Bronchial smooth muscle cell (primary cell): ENCODE measurements at places on chromosomes 13 and 19. TPM values are rescaled to one million over a fixed set of nuclear protein-coding genes. Genes with fewer than 3 reads are reported as not detected.

PCP2 gene
- total RNA-seq, result not detected in 2 replicates

SIGLEC12 gene
- not detected in 2 replicates for total RNA-seq

GPR12 gene
- not detected in 2 replicates for total RNA-seq

PDCD5 gene
- 96.3 and 112 TPM in 2 replicates for total RNA-seq

TMIGD2 gene
- not detected in 2 replicates for total RNA-seq

CFAP97D2 gene
- not detected in 2 replicates for total RNA-seq

PRX gene
- total RNA-seq, result 1.9 and 2.2 TPM in 2 replicates

CEACAM19 gene
- total RNA-seq, result 0.26 and 0.95 TPM in 2 replicates

CEACAM4 gene
- not detected in 2 replicates for total RNA-seq

DENND1C gene
- total RNA-seq, result not detected in 2 replicates

PRMT1 gene
- 314 and 403 TPM in 2 replicates for total RNA-seq

MIA gene
- 0.26 and 0.47 TPM in 2 replicates for total RNA-seq

SH2D3A gene
- under 0.01 TPM in 1 of 2 replicates, not detected in the other for total RNA-seq

PEPD gene
- 88.4 and 88.9 TPM in 2 replicates for total RNA-seq
